ENCODE measurements at places on chromosomes 2 and 18.

DNA sequence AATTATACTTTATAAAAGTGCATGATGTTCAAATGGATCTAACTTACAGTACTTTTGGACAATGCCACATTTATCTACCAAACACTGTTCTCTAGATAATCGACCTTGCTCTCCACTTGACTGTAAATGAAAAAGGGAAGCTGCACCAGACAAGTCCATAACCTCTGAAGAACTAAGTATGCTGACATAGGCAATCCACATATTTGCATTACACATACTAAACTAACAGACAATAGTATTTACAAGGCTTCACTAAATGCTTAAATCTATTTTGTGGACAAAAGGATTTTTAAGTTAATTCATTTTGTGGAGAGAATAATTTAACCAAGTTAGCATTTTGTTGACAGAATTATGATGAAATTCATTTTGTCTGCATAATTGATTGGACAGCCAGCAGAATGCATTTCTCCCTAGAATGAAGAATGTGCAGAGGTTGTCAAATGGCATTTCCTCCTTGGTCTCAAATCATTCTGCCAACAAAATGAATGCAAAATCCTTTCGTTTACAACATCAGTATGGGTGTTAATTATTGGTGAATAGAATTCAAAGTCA, 520.9 kb downstream of the CPS1 start:
- DNase-seq = no peak

DNA sequence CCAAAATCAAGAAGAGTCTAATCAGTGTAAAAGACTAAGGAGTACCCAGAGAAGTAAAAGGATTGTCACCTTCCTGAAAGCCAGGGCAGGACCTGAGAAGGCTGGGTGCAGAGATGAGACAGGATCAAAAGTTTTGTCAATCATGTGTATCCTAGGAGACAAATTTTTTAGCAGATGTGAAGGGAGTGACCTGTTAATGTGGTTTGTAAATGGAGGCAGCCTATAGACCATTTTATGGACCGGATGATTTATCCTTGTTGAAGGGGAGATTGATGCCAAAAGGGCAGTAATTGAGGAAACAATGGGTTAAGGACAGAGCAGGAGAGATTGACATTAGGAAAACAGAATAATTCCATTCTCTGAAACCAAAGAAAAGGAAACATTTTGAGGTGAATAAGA, 813 bp downstream of the NDC80 start:
- DNase-seq = no peak

DNA sequence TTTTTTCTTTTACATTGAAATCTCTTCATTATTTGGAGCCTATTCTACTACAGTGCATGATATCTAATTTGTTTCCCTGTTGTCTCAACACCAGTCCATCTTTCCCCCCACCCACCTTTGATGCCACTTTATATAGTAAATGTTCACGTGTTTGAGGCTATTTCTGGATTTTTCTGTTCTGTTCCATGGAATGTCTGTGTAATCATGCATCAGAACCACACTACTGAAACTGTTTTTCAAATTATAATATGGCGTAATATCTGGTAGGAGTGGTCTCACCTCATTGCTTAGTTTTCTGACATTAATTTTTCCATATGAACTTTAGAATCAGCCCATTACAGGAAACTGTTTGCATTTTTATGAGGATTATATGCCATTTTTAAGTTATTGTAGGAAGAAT, 19.1 kb upstream of the NARS1 start:
- DNase-seq = no peak

DNA sequence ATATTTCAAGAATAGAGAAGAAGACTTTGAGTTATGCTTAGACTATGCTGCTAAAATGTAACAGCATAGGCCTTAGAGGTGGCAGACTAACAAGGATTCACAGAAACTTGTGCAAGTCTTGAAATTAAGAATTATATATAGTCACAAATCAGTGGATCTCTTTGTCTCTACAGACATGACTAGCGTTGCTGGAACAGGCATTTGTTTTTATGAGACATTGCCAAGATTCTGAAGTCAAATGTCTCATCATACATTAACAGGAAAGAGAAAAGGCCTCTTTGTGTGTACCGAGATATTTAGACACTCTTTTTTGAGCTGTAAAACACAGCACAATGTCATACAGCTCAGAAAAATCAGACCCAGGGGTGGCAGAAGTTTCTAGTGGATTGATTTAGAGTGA, 207.1 kb downstream of the TMX3 start:
- no peak for DNase-seq

GRCh38 chr18:45171679-45172191, 443.5 kb upstream of the SLC14A2 start:
- DNase-seq = no peak

- DNase-seq = no peak
These were observed 339.6 kb downstream of the TRIB2 start for GRCh38 chr2:13056259-13056843.

DNA sequence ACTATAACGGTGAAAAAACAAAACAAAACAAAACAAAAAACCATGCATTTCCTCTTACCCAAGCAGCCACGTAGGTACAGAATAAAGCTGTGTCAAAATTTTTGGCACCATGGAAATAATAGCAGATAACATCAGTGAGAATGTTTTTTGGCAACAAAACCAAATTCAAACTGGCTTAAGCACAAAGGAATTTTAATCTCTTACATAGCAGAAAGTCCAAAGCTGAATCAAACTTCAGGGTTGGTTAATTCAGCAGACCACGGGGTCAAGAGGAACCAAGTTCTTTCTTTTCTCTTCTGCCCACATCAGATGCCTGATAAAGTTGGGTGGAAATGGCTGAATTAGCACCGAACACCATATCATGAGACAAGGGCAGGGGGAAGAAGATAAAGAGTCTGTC, 129.5 kb downstream of the PAX3 start:
- DNase-seq = no peak

DNA sequence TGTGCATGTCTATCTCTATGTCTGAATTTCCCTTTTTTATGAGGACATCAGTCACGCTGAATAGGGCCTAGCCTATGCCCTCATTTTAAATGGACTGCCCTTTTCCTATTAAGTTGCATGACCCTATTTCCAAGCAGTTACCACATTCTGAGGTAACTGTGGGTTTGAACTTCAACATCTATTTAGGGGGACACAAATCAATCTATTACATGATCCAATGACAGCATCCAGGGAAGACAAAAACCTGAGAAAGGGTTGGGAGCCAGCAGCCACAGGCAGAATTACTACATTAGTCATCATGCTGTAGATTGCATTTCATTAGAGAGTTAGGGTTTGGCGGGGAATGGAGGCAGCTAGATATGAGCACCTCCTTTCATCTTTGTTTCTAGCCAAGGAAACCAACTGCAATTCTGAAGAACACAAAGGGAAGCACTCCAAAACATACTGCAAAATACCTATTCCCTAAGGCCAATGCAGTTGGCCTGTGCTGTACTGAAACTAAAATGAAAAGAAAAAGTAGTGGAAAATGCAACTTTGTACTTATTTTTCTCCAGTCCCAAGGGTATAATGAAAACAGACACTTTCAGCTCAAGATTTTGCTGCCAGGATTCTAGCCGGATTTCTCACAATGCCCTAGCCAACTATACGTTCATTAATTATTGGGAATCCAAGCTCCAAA, 40.4 kb upstream of the C1D start:
- DNase-seq = no peak

DNA sequence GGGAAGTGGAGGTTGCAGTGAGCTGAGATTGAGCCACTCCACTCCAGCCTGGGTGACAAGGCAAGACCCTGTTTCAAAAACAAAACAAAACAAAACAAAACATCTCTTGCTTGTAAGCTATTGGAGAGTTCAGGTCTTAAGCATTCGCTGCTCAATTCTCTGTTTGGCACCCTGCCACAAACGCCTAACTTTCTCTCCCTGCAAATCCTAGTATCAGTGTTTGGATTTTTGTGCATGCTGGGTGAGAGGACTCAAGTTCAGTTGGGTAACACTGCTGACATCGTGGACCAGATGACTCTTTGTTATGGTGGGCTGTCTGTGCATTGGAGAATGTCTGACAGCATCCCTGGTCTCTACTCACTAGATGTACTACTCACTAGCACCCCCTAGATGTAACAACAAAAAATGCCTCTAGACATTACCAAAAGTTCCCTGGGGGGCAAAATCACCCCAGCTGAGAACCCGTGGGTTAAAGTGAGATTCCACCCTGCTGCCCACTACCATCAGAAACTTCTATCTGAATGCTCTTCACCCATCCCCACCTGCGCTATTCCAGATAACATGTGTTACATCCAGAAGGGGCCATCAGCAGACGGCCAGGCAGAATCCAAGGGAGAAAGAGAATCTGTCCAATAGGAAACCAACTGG, 50.9 kb downstream of the CACNB4 start:
- DNase-seq = no peak

DNA sequence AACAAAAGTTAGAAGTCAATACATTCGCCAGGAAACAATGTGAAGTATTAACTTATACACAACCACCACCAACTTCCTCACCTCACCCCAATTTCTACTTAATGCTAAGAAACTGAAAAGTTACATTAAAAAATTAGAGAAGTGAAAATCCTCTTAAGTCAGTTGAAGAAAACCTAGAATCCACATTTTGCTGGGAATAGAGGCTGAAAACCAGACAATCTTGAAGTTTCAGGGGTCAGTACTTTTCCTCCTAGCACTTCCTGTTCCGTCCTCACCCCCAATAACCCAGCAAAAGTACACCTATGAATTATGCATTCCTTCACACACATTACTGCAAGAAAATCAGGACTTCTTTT, 6.3 kb downstream of the YES1 start:
- no peak for DNase-seq

GRCh38 chr2:219706823-219707281, 79.4 kb downstream of the SLC4A3 start:
- no peak for DNase-seq

GRCh38 chr18:51182824-51183223, 14.7 kb downstream of the MEX3C start:
- no peak for DNase-seq

GRCh38 chr2:3214806-3215404, 162.7 kb downstream of the EIPR1 start:
- DNase-seq = no peak

DNA sequence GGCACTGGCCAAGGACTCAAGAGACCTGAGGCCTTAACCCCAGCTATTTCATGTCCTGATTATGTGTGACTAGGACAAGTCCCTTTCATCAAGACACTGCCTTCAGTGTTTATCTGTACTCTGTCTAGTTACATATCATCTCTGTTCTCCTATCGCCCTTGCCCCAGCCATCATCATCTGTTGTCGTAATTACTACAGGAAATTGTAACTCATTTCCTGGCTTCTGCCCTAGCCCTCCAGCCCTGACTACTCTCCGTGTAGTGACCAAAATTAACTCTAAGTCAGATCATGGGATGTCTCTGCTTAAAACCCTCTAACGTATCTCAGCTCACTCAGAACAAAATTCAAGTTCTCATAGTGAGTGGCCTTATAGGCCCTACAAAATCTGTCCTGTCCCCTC, 49.3 kb upstream of the LAPTM4A start:
- DNase-seq = no peak

- DNase-seq = no peak
These were observed 11.3 kb downstream of the GFPT1 start for GRCh38 chr2:69375494-69376353.

- DNase-seq = peak; percentile 61
These were observed at the start of gene CFLAR for GRCh38 chr2:201116115-201116958. Gene CFLAR, plus strand, starts transcription at chr2:201116164. Its CDS starts 13,702 bp downstream, at chr2:201129866.

- no peak for DNase-seq
These were observed 100.7 kb downstream of the ANKRD44 start for GRCh38 chr2:197209742-197210408.

- no peak for DNase-seq
These were observed 552.4 kb upstream of the CDH2 start for GRCh38 chr18:28729321-28729720.

GRCh38 chr2:133835821-133836619, 267.8 kb upstream of the NCKAP5 start:
- no peak for DNase-seq

DNA sequence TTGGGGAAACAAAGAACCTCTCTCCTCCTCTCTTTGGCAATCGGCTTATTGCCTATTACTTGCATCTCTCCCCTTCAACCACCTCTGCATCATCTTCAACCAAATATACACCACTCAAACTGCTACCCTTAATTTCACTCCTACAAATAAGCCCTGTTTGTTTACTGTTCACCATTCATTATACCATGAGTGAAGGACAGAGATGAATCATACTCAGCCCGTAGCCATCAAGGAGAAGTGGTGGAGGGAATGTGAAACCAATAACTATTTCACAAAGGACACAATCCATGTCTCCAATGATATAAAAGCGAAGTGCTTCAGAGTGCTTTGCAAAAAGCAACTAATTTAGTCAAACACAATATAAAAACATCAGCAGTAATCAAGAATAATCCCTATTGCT, 76.8 kb downstream of the CACNB4 start:
- no peak for DNase-seq

DNA sequence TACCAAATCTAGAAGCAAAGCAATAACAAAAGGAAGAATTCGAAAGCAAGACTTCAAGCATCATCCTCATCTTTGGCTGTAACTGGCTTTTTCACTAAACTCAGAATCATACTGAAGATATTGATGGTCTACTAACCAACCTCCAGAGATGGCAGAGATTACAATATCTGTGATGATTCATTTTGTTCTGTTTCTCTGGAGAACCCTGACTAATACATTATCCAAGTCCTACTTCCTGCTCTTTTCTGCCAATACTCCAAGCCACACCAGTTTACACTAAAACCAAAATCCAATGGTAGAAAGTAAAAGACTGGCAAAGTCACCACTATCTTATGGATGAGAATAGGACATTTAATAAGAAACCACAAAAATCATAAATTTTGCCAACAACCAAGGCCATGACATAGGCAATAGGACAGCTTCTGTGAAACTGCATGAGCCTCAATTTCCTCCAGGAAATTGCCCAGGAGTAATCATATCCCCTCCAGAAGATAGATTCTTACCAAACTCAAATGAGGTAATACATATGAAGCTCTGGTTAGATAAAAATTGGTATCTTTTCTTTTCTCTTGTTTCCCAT, 159.8 kb downstream of the METTL4 start:
- DNase-seq = no peak

GRCh38 chr2:42141687-42142546, 27.2 kb upstream of the EML4 start:
- DNase-seq = peak; percentile 33

GRCh38 chr2:141698500-141698899, 432.3 kb downstream of the LRP1B start:
- no peak for DNase-seq

GRCh38 chr2:6789559-6790138, 76.1 kb downstream of the CMPK2 start:
- DNase-seq = no peak

GRCh38 chr2:221422516-221423209, 149.4 kb downstream of the EPHA4 start:
- no peak for DNase-seq

- no peak for DNase-seq
These were observed 132.2 kb downstream of the TDRD15 start for GRCh38 chr2:21256006-21256405.

GRCh38 chr2:88627856-88628570, 749 bp upstream of the EIF2AK3 start:
- peak; percentile 64 for DNase-seq

All from activated CD4-positive, alpha-beta T cell treated with anti-CD3 and anti-CD28 coated beads, Interleukin-2, amount 50 U/mL, for 4 hours (primary cell).